Suppressor macrophage (primary cell): ENCODE measurements at places on chromosomes 11 and 22.
A peak's percentile ranks its signal among the peaks of the same experiment; 100 is the strongest.

DNA sequence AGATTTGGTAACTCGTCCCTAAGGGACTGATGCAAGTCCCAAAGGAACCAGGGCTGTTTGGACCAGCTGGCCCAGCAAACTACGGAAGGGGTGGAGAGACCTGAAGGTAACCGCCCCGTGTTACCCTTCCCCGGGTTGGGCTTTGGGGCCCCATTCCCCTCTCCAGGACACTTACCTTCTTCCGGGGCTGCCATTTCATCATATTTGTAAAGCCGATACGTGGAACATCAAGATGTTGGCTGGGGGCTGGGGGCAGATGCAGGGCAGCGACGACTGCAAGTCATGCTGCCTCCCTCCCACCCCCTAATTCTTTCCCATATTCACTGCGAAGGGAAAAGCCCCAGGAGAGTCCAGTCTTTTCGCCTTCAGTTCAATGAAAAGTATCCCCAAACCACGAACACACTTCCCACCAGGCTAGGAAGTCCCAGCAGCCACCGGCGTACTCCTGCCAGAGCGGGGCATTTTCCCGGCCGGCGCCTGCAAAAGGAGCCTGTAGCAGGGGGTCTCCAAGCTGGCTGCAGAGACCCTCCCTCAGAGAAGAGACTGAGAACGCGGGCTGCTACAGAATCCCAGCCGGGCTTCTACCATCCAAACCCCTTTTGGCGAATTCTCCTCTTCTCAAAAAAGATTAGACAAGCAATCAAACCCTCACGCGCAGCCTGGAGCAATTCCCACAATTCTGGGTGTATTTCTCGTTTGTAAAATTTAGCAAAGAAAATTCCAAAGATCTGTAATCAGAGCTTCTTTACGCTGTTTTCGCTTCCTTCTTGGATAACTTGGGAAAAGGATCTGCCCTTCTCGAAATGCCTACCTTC, 236.7 kb downstream of the TTC28 start:
- DNase-seq, result no peak

DNA sequence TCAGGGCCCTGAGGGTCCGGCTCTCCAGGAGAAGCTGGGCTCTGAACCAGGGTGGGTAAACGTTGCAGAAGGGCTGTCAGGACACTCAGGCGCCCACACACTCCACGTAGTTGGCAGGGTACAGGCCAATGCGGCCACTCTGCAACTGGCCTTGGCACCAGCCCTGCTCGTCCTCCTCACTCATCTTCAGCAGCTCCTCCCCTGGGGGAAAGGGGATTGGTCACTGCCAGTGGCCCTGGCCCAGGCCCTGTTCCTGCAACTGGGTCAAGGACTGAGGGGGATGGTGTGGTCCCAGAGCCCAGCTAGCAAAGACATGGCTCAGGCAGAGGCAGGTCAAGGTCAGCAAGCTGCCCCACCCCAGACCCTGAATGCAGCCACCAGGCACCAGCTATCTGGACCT, 1.2 kb upstream of the ARFGAP2 start:
- DNase-seq, result no peak

DNA sequence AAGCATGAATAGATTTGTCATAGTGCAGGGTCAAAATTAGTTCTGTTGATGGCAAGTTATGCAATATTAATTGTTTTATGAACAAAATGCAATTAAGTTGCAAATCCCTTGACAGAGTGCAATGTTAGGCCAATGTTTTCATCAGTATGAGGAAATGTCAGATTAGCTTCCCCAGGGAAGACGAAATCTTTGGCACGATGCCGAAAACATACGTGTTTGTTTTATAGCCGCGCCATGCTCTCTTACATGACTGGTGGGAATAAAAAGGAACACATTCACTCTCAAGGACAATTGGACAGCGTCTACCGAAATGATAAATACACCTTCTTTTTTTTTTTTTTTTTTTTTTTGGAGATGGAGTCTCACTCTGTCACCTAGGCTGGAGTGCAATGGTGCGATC, 27.0 kb downstream of the MFNG start:
- DNase-seq, result no peak

- DNase-seq, result no peak
Observed at GRCh38 chr11:22702031-22702430, 35.6 kb downstream of the GAS2 start.

DNA sequence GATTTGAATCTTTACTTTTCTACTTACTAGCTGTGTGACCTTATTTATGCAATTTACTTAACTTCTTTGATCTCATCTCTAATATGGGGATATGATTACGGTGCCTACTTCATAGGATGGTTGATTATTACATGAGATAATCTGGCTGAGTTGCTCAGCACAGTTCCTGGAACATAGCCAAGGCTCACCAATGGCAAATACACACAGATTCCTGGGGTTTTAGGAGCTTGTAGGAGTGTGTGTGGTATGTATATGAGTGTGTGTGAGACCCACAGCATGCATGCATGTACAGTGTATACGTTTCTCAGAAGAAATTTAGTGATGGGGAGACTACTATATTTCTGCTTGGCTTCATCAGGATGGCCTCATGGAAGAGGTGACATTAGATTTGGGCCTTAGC, 256.9 kb downstream of the KIRREL3 start:
- DNase-seq, result no peak

- peak; percentile 61 for DNase-seq
Observed at GRCh38 chr11:128483211-128483788, 104.1 kb downstream of the ETS1 start.

DNA sequence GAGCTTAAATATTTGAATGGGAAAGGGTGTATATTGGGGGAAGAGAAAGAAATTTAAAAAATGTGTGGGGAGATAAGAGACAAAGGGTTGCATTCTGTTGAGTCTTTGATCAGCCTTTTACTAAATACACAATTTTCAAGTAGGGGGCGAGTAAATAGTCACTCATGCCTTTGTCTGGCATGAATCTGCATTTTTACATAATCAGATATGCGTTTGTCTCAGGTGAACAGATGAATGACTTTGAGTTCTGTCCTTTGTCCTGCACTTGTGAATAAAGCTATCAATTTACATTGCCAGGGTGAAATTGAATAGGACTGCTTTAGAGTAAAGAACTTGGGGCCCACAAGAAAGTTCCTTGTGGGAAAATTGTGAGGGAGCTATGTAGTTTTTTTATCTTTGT, 523.6 kb upstream of the LUZP2 start:
- no peak for DNase-seq

GRCh38 chr11:113179181-113179704, 135.1 kb upstream of the TTC12 start:
- DNase-seq, result no peak

GRCh38 chr22:50367778-50368500, 24.8 kb downstream of the PPP6R2 start:
- DNase-seq, result no peak

DNA sequence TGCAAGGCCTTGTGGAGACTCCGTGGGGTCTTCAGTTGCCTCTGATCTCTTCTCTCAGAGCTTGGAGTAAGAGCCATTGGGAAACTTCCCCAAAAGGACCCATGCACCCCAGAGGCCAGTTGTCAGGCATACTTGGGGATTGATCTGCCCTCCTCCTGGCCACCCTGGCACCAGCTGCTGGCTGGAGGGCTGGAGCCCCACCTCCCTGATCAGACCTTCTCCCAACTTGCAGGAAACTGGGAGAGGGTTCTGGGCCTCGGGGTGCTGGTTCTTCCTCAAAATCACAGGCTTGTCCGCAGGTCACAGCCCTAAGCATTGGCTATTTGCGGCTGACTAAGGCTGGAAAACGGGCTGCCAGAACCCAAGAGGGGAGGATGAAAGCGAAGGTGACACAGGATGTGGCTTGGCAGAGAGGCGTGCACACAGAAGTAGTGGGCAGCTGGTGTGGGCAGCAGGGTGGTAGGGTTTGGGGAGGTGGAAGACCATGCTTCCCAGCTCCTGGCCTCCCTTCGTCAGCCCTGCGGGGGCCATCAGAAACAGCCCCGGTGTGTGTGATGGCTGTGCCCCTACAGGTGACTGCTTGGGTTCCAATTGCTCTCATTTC, 1.3 kb upstream of the DGKZ start:
- peak; percentile 72 for DNase-seq

DNA sequence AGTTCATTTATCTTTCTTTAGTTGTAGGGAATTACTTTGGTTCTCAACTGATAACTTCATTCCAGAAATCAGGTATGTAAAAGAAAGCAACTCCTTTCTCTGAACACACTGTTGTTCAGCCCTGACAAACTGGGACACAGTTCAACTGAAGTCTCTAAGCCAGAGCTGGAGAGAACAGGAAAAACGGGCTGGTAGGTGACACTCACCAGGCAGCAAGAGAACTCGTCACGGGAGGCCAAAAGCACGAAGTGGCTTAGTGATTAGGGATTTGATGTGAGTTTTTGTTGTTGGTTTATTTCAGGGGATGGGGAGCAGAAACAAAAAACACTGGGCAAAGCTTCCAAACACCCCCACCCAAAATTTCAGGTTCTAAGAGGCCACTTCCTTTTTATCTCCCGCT, 54.1 kb downstream of the MYH9 start:
- no peak for DNase-seq

GRCh38 chr11:27611390-27611789, 88.9 kb downstream of the BDNF start:
- no peak for DNase-seq

DNA sequence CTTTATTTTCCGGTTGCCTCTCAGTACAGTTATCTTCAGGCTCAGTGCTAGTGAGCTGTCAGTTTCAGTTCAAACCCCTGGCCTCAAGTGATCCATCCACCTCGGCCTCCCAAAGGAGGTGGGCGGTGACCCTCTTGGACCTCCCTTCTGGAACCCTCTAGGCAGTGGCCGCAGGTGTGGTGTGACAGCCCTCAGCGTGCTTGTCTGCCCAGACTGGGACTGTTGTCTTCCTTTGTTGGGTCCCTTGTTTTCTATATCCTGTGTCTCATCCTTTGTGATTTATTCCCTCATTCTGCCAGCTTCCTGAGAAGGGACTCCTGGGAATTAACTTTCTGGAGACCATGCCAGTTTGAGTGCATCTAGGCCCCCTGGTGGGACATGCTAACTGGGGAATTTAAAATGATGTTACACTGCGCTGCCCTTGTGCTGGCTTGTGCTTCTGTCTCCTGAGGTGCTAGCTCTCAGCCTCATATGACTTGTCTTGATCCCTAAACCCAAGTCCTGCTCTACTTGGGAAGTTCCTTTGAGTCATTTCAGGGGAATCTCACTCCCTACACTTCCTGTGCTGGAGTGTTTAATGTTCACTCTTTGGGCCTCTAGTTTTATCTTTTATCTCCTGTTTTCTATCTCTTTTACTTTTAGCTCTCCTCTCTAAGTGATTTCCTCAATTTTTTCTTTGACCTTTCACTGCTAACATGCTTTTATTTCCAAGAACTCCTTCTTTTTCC, 19.4 kb downstream of the MED15 start:
- no peak for DNase-seq

- no peak for DNase-seq
Observed at GRCh38 chr11:106391771-106392420, 314.4 kb downstream of the AASDHPPT start.

DNA sequence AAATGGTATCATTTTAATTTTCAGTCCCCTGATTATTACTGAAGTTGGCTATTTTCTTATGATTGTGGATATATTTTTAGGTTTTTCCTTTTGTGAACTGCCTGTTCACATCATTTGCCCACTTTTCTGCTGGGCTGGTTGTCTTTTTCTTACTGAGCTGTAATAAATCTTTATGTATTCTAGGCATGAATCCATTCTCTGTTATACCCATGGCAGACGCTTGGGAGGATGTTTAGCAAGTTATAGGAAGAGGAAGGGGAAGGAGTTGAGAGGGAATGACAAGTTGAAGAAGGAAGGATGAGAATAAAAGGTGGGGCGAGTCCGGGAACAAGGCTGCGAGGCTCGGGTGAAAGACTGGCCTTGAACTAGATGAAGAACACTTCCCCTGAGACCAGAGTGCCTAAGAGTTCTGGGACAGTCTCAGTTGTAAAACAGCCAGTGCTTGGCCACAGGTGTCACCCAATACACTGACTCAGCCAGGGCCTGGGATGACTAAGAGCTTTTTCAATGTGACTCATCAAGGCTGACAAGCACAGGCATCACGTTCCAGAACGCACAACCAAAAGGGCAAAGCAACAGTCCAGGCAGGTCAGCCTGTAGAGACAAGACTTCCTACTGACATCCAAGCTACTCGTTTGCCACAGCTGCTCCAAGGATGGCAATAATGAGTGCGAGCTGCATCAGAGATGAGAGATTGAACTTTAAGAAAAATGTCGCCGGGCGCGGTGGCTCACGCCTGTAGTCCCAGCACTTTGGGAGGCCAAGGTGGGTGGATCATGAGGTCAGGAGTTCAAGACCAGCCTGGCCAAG, 35.2 kb downstream of the LRFN4 start:
- peak; percentile 56 for DNase-seq

- no peak for DNase-seq
Observed at GRCh38 chr11:5831196-5831829, 10.4 kb downstream of the OR52E6 start.

GRCh38 chr22:46951350-46951749, 188.9 kb downstream of the TBC1D22A start:
- DNase-seq, result no peak

DNA sequence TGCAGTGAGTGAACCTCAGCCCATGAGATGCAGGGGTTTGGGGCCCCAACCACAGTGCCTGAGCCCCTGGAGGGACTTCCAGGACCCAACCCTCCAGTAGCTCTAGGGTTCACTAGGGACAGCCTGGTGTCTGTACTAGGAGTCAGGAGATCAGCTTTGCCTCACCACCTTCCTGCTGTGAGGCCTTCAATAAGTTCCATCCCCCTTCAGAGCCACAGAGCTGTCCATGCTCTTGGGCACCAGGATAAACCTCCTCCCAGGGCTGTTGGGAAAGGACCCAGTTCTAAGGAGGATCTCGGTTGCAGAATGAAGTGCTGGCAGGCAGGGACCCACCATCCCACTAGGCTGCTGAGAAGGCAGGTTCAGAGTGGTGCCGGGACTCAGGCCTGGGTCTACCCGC, 9.7 kb downstream of the ARHGEF17 start:
- DNase-seq, result no peak

GRCh38 chr11:14969901-14970323, 2.2 kb downstream of the CALCA start:
- DNase-seq, result peak; percentile 71

DNA sequence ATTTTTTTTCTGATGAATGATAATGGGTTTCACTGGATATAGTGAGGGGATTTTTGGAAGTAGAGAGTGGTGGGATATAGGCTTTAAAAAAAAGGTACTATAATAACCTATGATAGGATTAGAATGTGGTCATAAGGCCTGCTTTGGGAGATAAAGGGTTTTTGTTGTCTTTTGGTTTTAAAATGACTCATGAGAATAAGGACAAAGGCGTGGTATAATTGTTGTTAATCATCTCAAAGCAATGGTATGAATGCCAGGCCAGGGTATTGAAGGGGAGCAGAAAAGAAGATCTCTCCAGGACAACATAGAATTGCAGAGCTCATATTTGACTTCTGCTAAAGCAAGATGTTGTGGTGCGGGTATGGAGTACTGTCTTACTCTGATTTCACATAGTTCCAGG, 579.4 kb downstream of the JRKL start:
- DNase-seq, result no peak
